ENCODE measurements at places on chromosomes 12 and 14.
A peak's percentile ranks its signal among the peaks of the same experiment; 100 is the strongest.

DNA sequence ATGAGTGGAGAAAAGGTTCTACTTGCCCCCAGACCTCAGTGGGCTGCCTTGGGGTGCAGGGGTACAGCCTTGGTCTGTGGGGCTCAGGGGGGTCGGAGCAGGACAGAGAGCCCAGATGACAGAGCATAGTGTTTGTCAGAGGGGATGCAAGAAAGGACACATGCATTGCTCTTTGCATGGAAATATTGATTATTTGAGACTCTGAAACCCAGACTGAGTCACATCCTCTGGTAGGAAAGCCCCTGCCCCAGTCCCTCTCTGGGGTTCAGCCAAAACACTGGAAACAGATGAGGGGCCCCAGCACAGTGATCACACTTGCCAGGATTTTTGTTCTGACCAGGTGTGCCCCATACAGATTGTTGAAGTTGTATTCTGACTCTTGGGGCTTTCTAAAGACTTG is 1094.4 kb downstream of the BCL11B start:
- DNase-seq: no peak

GRCh38 chr12:42962384-42962783 is 372.8 kb upstream of the PRICKLE1 start:
- no peak for DNase-seq

GRCh38 chr12:105980085-105980484 is 158.7 kb downstream of the NUAK1 start:
- DNase-seq: no peak

DNA sequence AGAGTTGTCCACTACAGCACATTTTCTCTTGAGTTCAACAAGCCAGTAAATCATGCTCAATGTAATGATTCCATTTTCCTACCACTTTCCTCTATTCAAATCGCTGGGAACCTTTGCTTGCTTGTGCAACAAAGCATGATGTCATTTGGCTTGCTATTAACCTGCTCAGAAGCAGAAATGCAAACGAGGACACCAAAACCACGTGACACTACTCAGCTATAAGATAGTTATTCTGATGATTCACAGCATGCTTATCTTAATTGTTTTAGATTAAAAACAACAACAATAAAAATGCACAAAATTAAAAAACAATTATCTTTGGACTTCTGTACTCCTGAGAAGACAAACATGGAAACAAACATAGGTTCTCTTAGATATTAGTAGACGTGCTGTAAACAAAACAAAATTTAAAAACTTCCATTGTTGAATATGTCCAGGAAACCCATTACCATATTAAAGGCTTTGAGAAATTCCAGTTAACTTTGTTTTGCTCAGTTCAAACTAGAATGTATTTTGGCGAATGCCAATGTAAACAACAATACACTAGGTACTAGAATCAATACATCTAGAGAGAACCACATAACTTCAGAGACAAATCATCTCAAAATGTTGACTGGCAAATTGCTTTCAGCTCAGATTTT is 77.5 kb upstream of the KRAS start:
- DNase-seq: no peak

DNA sequence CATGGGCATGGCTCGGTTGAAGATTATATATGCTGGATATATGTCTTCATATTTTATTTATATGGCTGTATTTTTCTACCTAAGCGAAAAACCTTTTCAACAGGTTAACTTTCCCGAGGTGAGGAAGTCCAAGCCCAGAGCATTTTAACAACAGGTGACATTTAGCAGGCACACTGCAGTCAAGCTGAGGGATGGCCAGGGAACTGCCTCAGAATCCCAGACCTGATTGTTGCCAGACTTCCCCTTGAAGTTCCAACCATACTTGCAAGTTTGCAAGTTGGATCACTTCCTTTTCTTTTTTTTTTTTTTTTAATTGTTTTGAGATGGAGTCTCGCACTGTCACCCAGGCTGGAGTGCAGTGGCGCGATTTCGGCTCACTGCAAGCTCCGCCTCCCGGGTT is 166.0 kb upstream of the FRMD6 start:
- no peak for DNase-seq

DNA sequence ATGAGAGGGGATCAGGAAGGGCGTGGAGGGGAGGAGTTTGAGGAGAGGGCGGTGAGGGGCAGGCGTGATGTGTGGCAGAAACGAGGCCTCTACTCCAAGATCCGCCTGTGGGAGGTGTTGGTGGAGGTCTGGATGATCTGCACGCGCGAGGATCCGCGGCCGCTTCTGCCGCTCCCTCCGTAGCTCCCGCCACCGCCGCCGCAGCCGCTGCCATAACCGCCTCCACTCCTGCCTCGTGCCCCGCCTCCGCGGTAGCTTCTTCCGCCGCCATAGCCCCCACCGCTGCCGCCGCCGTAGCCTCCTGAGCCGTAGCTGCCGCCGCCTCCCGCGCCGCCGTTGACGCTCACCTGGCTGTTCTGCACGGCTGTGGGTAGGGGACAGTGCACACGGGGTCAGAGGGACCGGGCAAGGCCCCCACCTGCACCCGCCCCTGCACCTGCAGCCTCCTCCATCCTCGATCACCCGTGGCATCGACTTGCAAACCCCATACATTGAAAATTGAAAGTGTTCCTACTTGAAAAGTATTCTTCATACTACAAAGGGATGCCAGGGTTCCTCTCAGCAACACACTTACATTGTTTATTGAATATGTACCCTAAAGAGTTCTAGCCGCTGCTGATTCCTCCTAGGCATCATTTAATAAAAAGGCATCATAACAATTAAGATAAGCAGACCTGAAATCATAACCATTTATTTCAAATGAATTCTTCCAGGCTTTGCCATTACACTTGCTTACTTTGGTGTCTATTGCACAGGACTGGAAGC is 11.1 kb upstream of the KRT1 start:
- no peak for DNase-seq

- no peak for DNase-seq
These were observed 13.9 kb upstream of the NR4A1 start for GRCh38 chr12:52037248-52037861.

GRCh38 chr12:81128930-81129554 is 51.2 kb downstream of the ACSS3 start:
- peak; percentile 53 for DNase-seq

GRCh38 chr14:32998433-32998832 is 59.8 kb downstream of the NPAS3 start:
- DNase-seq: no peak

GRCh38 chr12:68281322-68282077 is 28.1 kb upstream of the IL22 start:
- no peak for DNase-seq

- DNase-seq: no peak
These were observed 197.6 kb downstream of the PHETA1 start for GRCh38 chr12:111171345-111171744.

- peak; percentile 33 for DNase-seq
These were observed 27.6 kb downstream of the BHLHE41 start for GRCh38 chr12:26097046-26097878.

DNA sequence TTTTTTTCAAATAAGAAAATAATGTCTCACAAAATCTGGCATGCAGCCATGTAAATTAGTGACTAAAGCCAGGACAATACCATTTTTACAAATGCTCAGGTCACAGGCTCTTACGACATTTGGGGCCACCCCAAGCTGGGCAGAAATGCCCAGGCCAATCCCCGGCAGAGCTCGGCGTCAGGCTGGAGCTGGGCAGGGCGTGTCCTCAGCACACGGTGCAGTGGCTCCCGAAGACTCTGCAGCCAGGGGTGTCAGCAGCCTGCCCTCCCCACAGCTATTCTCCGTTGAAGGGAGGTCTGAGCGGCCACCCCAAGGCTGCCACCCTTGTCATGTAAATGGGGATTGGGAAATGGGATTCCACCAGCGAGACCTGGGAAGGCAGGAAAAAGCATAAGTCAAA is 158.6 kb downstream of the DICER1 start:
- no peak for DNase-seq

GRCh38 chr12:12513416-12514006 is 49.2 kb downstream of the DUSP16 start:
- DNase-seq: no peak

DNA sequence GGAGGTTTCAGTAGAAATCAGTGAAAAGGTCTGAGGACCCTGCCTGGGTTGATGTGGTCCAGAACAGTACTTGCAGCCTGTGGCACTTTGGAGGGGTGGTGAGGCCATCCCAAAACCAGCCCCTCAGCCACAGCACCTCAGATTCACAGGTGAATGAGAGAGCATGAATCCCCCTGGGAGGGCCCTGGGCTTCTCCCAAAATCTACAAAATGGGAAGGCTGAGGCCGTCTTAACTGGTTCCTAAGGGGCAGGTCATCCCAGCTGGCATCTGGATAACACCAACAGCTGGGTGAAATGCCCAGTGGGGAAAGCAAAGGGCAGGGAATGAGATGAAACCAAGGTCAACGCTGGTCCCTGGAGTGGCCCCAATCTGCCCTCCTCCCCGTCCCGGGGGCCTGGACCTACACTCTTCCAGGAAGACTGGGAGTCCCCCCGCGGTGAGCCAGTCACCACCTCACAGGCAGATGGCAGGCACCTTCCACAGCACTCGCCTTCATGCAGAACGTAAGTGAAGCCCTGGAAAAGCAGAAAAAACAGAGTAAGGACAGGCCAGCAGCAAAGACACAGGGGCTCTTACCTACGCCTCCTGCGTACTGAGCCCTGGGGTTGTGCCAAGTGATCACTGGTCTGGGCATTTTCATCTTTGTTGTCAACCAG is 26.3 kb upstream of the ANO2 start:
- no peak for DNase-seq

DNA sequence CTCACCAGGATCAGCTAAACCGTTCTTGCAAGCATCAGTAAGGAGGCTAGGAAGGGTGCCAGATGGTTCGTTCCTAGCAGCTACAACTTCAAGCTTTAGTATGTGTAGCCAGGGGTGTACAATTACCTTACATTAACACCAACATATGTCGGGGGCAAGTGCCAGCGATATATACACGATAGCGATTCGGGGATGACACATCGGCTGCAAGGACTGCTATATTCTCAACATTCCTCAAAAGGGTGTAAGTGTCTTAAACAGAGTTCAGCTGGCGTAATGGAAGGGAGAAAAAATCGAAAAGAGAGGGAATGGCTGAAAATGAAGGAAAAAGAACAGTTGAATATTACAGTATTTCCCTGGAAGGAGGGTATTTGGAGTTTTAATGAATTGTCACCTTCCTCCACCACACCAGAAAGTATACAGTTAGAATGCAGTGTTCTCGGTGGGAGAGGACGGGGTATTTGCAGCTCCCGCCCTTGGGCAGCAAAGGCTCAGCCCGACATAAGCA is 545 bp downstream of the LIMA1 start:
- DNase-seq: no peak

DNA sequence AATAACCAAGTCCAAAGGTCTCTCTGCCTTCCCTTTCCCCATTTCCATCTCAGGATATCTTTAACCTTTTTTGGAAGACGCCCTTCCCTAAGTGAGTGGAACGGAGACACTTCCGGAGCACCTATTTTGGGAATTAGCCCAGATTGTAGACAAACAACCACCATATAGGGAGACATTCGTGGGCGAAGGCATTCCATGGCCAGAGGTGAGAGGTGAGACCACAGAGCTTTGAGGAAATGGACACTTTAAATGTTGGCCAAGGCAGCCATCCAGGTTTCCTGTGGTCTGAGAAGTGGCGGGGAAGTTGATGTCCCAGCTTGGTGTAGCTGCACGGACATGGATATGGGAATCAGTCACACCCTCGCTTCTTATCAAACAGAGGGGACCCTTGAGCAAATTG is 69.4 kb upstream of the BDKRB2 start:
- DNase-seq: no peak

GRCh38 chr12:121574025-121574424 is 6.8 kb downstream of the KDM2B start:
- DNase-seq: peak; percentile 89

- no peak for DNase-seq
These were observed 15.2 kb downstream of the FGFR1OP2 start for GRCh38 chr12:26953447-26953846.

GRCh38 chr14:51993285-51993920 is 4.1 kb downstream of the RTRAF start:
- no peak for DNase-seq

DNA sequence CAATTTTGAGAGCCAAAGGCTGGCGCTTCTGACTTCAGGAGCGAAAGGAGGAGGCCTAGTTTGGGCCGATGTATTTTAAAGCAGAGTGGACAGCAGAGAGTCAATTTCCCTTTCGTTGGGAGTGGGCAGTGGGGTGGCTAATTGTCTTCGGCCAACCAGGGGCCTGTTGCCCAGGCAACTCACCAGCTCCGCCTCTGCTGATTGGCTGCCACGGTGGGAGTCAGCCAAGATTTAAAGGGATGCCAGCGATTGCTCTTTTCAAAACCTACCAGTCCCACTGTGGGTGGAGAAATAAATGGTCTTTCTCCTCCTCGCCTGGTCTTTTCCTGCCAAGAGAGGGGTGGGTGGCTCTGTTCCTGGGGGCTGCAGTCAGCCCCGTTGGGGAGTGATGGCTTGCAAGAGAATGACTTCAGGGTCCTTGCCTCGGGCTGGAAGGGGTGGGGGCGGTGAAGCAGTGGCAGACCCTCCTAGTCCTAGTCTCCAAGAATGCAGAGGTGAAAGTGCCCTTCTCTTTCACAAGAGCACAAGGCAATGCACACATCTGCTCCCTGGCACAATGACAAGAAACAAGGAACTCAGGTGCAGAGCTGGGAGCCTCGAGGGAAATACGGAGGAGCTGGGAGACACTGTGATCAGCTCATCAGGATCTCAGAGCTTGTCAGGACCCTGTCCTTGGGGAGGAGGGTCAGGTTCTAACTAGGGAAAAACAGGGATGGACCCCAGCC is 37.7 kb downstream of the RASAL1 start:
- DNase-seq: no peak

DNA sequence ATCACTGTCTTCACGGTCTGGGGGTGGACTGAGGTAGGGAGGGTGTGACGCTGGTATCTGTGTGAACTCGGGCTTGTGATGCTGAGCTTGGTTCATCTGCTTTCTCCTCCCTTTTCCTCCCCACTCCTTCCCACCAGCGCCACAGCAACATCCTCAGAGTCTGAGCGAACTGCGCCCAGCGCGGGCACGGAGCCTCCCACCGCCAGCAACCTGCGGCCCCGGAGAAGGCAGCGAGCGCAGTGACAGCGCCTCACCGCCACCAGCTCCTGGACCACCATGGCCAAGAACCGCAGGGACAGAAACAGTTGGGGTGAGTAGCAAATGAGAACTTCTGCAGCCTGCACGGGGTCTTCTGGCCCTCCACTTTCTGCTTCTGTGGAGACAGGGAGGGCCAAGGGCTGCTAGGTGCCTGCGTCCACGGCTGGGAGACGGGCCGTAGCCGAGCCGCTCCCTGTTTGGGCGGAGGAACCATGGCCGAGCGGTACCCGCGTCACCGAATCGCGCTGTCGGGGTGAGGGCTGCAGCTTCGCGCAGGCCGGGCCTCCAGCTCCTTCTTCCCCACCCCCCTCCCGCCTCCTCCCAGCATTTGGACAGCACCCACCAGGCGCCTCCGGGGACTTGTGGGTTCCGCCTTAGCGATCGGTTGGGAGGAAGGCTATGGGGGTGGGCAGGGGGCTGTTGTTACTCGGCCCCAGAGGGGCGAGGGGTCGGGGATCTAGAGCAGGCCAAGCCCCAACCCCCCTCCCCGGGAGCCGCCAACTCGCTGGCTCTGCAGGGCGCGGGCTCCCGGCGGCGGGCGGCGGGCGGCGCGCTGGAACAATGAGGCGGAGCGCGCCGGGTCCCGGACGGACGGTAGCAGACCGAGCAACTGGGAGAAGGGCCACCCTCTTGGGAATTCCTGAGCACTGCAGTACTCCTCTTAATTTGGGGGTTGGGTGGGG is at the start of gene ATL1:
Gene ATL1 (plus strand): TSS at position 156 of the 941 bp plus-strand sequence. CDS start 121 bp downstream, at position 277.
- DNase-seq: peak; percentile 76

- DNase-seq: no peak
These were observed 59.5 kb upstream of the CAPRIN2 start for GRCh38 chr12:30814295-30814655.
